ENCODE measurements at places on chromosomes 16 and 17.

DNA sequence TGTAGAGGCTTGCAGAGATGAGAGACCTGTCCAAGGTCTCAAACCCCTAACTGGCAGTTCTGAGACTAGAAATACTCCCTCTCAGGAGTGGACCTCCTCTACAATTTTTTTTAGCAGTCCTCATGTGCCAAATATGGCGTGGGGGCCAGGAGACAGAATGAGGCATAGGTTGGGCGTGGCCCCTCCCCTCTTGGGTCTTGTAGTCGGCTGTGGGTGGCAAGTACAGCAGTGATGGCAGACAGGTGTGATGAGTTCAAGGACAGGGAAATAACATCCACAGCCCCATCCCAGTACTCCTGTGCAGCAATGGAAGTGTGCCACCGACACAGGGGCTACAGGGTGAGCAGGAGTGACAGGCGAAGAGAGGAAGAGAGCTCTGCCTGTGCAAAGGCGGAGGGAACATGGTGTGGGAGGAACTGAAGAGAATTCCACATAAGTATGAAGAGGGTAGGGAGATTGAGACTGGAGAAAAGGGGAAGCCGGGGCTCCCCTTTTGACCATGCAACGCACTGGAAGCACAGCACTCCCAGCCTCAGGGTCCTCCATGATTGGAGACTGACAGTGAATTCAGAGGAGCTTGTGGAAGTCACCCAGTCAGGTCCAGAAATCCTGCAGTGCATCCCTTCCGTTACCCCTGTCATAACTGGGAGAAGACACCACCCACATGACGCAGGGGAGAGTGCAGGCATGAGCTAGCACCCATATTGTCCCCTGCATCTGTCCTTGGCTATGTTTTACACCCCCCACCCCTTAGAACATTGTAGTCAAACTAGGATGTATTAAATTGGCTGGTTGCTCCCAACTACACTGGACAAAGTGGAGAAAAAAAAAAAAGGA is 14.8 kb upstream of the CETP start:
- no peak for DNase-seq

DNA sequence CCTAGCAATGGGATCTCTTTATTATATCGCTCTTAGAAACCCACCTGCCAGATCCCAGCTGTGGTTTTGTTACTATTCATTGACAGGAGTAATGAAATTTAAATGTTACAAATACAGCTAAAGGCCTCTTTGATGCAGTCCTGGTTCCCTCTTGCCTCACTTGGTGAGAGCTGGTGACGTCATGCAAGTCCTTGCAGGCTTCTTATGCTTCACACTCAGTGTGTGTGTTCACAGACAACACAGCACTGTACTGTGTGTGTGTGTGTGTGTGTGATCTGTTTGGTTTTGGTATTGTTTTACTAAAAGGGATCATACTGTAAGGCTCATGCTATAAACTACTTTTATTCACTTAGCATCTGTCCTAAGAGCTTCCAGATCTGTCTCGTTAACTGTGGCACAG is 75.0 kb downstream of the USP22 start:
- DNase-seq, result no peak

DNA sequence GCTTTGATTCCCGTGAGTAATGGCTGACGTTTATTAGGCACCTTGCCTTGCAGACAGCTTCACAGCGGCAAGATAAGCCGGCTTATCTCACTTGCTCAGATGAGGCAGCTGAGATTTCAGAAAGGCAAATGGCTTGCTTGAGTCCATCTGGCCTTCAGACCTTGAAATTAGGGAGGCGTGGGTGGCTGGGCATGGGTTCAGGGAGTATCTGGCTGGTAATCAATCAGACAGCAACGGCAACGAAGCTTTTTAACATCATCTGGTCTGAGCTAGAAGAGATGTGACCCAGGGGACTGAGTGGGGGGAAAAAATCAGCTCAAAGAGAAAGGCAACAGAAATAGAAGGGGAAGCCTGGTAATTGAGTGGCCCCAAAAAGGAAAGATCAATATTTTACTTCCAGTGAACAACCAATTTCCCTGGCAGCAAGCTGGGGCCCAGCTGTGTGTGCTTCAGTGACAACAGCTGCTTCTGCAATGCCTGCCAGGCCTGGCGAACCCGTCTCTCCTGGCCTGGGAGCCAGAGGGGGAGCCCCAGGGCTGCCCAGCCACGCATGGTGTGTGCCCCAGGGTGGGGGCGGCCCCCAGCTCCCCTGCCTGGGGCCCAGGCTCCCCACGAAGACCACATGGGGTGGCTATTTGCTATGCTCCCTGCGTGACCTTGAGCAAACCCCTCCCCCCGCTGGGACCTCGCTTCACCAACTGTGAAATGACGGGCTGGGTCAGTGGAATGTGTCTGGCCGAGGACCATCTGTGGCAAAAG is 34.0 kb downstream of the RAB11FIP4 start:
- DNase-seq, result no peak

- DNase-seq, result no peak
Measured at GRCh38 chr17:57535249-57535966, 209.7 kb downstream of the CCDC182 start.

- peak; percentile 25 for DNase-seq
Measured at GRCh38 chr17:73132085-73132492, 32.7 kb upstream of the SSTR2 start.

GRCh38 chr17:77287432-77288068 is 146.8 kb downstream of the SEC14L1 start:
- no peak for DNase-seq

- no peak for DNase-seq
Measured at GRCh38 chr16:49469930-49470451, 96.4 kb downstream of the C16orf78 start.

DNA sequence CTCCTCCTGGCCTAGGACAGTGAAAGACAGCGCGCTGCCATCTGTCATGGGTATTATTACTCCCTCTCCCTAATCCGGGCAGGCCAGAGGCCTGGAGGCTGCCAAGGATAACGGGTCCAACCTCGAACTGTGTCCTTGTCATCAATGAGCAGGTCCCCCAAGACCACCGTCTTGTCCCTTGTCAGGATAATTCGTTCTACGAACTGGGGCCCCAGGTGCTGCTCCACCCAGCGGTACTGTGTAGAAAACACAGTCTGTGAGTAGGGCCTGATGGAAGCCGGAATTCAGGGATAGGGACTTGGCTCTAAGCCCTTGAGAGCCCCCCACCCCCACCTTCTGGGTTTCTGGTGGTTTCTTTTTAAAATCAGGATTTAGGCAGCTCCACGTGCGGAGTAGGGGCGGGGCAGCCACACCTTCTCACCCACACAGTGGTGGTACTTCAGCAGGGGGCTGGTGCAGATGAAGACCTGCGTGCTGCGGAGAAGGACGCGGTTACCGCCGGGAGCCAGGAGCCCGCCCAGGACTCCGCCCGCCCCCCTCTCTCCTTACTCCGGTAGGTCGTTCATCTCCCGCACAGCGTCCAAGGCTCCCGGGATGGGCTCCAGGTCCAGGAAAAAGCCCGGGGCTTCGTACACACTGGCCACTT is 787 bp downstream of the NT5C start:
- DNase-seq, result peak; percentile 58

DNA sequence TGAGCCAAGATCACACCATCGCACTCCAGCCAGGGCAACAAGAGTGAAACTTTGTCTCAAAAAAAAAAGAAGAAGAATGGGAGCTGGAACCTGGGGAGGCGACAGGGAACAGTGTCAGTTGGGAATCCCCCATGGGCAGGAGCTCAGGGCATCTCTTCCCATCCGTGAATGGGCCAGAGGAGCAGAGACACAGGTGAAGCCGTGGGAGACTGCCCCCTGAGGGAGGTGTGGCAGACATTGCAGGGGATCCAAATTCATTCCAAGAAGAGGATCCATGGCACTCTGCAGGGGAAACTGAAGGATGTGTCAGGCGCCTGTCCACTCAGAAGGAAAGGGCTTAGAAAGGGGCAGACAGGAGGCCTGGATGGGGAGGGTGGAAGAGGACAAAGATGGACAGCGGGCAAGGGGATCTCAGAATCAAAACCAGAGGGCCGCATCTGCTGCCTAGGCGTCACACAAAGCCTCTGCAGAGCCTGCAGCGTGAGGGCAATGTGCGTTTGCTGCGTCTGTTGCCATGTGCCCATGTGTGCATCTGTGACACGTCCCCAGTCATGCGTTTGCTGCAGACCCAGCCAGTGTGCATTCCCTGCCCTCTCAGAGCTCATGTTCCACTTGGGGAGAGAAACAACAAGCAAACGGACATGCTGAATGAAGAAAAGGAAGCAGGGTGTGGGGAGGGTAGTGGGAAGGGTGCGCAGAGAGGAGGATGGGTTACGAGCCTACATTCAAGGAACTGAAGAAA is 30.6 kb upstream of the TNRC6C start:
- no peak for DNase-seq

- no peak for DNase-seq
Measured at GRCh38 chr16:22356930-22357634, 17.3 kb downstream of the CDR2 start.

GRCh38 chr17:81511804-81512561 is 616 bp downstream of the ACTG1 start:
- peak; percentile 51 for DNase-seq

- peak; percentile 18 for DNase-seq
Measured at GRCh38 chr16:13997933-13998332, 73.2 kb upstream of the MRTFB start.

- DNase-seq, result no peak
Measured at GRCh38 chr17:59093702-59094231, 12.9 kb downstream of the TRIM37 start.

DNA sequence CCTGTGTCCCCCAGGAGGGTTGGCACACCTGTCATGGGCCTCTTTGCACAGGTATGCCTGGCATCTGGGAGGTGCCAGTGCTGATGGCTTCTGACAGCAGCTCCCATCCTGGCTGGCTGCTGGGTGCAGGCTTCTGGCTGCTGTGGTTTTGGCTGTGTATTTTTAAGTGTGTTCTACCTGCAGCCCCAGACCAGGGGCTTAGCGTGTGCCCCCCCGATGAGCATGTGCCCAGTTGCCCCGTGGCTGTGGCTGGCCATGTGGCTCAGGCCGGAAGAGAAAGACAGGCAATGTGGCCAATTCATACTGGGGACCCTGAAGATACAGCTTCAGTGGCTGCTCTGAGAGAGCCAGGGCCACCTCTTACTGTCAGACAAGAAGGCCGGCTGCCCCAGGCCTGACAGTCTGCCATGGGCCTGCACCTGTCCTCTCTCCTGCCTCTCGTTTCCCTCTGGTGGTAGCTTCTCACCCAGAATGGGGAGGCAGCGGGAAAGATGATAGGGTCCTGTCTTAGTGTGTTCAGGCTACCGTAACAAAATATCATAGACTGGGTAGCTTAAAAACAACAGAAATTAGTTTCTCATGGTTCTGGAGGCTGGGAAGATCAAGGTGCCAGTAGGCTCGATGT is 37.6 kb upstream of the LGALS9 start:
- no peak for DNase-seq

GRCh38 chr17:29663155-29663554 is 40.4 kb upstream of the CORO6 start:
- DNase-seq, result no peak

- DNase-seq, result no peak
Measured at GRCh38 chr16:29844575-29845331, 18.3 kb downstream of the CDIPT start.

- DNase-seq, result no peak
Measured at GRCh38 chr17:81494626-81495377, 17.8 kb downstream of the ACTG1 start.

GRCh38 chr17:3960764-3961163 is 3.5 kb downstream of the ATP2A3 start:
- DNase-seq, result peak; percentile 93

DNA sequence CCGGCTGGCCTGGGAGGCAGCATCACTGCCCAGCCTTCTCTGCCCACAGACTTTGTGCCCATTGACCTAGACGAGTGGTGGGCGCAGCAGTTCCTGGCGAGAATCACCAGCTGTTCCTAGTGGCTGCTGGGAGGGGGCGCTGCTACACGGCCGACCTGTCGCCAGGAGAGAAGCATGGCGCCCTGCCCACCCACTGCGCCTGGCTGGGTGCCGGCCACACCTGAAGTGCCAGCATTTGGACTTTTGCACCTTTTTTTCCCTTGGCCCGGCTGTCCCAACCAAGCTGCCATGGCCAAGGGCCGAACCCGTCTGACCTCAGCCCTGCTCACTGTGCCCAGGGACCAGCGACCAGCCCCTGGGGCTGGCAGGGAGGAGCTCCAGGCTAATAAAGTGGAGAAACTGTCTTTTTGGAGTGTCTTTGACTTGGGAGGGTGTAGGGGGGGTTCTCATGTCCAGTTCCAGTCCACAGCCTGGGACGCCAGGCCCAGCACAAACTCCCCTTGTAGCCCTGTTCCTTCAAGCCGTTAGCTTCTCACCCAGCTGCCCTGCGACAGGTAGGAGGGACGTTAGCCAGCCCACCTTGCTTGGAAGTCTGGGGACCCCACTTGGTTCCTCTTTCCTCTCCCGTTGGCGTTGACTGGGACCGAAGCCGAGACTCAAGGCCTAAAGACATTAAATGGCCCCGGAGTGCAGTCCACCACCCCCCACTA is 939 bp upstream of the WDR90 start:
- peak; percentile 40 for DNase-seq

DNA sequence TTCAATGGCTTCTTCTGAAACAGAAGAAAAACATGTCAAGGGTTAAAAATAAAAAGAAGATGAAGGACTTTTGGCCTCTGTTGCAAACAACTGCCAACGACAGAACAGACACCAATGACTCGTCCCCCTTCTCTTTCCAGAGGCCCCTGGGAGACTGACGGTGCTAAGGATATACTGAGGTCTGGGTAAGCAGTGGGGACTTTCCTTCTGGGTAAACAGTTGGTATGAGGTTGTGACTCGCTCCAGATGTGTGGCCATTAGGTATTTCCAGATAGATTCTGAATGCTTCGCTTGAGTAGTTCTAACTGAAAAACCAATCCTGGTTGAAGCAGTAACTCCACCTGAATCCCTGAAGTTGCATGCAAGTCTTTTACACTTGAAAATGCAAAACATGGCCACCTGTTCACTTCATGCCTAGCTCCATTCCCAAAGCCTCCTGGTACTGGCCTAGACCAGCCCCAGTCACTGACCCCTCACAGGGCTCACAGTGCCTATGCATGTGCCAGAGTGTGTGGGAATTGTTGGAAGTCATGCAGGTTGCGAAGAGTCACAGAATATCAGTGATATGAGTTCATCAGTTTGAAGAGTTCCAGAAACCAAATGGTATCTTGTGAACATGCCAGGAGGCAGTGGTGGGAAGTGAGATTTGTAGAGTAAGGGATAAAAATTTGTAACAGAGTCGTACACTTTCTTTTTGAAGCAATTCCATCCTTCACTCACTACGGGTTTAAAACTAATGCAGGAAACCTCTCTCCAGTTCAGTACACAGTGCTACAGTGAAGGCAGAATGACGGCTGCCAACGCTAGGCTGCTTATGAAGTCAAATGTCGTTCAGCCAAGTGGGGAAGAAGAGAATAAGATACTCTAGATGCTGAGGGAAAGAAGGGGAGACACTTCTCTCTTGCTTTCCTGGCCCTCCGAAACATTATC is 217.8 kb downstream of the ZFHX3 start:
- DNase-seq, result no peak

Data from suppressor macrophage treated with lipopolysaccharide for 4 hours (primary cell).